ENCODE measurements at places on chromosomes 4 and X.

GRCh38 chr4:99670409-99671073 is 12.9 kb upstream of the C4orf54 start:
- DNase-seq = no peak

DNA sequence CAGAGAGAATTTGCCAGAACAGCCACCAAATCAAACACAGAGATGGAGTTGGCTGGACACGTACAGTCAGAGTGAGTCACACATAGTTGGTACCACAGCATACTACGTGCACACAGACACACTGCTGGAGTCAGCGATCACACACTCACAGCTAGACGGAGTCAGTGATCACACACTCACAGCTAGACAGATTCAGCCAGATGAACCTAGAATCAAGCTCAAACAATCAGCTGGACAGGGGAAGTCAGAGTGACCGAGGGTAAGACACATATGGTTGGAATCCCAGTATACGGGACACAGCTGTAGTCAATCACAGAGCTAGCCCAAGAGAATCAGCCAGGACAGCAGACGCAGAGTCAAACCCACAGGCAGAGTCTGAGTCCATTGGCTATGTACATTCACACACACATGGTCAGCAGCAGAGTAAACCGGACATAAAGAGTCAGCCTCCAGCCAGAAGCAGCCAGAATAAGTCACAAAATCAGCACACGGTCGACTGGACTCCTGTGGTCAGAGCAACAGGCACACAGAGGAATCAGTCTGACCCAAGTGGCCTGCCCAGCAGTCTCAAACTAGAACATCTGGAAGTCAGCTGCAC is 4.6 kb downstream of the SLC38A5 start:
- DNase-seq = no peak

DNA sequence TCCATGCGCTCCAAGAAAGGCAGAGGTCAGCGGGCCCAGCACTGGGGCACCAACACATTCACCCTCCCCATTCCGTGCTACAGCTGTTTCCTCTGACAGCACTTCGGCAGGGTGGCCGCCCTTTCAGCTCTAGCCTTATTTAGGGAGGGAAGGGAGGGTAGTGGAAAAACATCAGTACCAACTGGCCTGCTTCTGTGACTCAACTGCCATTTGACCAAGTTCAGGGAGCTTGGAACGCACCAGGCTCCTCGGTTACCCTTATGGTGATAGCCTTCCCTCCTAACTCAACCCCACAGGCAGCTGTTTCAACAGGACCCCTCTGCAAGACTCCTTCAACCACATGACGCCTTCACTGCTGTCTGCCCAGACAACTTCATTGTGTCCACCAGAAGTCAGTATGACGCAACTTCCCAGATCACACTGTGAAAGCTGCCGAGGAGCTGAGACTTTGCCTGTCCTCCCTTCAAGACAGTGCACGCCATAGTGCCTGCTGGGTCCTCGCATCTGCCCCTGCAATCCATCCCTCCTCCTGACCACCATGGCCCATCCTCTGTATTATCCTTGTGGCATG is 132.2 kb downstream of the AFAP1 start:
- no peak for DNase-seq

DNA sequence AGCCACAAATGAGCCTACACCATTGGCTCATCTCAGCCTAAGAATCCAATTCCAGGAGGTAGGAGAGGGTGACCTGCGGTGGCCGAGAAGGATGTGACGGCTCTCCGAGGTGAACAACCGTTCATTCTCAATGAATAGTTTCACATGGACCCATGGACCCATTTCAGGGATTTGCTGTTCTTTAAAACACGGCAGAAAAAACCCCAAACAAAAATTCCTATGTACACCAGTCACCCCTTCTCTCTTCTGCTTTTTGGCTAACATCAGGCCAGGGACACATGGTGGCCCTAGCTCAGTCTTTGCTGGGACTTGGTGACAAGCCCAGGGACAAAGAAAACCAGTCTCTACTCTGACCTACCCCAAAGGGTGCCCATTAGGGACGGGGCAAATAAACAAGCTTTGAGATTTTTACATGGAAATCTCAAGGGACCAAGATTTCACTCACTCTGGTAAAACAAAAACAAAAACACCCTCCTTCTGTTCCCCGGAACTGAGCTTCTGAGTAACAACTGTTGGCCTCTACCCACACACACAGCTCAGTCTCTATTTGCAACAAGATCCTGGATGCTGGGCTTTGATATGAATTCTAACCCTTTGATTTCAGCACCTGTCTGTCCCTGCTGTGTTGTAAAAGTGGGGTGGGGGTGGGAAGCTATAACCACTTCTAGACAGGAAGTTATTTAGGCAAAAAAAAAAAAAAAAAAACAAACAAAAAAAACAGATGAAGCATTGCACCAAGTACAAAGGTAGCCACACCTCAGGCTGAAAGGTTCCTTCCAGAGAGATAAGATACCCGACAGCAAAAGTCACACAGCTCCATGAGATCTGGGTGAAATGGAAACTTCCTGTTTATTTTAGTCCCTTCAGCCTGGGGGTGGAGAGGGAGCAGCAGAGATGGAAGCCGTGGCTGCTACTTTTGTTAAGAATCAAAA is 49.0 kb downstream of the DDX3X start:
- DNase-seq = peak; percentile 17

DNA sequence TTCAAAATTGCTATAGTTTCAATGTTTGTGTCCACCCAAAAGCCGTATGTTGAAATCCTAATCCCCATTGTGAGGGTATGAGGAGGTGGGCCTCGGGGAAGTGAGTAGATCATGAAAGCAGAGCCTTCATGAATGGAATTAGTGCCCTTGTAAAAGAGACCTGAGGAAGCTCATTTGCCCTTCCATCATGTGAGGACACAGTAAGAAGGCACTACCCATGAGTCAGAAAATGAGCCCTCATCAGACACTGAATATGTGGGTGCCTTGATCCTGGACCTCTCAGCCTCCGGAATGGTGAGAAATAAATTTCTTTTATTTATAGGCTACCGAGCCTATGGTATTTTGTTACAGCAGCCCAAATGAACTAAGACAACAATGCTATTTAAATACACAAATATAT is 57.7 kb upstream of the EFHC2 start:
- no peak for DNase-seq

DNA sequence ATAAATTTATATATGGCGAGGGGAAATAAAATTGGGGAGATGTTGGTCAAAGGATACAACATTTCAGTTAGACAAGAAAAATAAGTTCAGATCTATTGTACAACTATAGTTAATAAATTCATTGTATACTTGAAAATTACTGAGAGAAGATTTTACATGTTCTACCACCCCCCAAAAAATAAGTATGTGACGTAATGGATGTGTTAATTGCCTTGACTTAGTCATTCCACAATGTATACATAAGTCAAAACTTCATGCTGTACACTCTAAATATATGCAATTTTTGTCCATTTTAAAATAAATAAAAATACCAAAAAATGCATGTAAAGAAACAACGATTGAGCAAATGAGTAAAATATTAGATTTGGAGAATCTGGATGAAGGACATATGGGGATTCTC is 1.8 kb downstream of the USP11 start:
- no peak for DNase-seq

All from stimulated activated CD4-positive, alpha-beta T cell treated with anti-CD3 and anti-CD28 coated beads, Interleukin-4, amount 100 ng/mL, for 4 hours (primary cell).